ENCODE measurements at places on chromosomes 11 and 22.

DNA sequence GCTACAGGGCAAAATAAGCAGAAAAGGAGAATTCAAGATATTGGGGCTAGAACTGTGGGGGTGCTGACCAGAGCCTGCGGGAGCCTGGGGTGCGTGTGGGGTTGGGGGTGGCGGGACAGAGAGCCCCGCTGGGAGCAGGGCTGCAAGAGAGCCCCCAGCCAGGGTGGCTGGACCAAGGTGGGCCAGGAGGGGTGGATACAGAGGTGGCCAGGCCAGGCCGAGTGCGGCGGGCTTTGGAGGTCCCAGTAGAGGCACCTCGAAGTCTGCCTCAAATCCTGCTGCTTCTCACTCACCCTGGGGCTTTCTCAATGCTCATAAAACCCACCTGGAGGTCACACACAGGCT is 16.9 kb upstream of the MUC5B start:
- DNase-seq: no peak

- DNase-seq: no peak
Measured at GRCh38 chr11:59102259-59102765, 4.7 kb upstream of the FAM111B start.

DNA sequence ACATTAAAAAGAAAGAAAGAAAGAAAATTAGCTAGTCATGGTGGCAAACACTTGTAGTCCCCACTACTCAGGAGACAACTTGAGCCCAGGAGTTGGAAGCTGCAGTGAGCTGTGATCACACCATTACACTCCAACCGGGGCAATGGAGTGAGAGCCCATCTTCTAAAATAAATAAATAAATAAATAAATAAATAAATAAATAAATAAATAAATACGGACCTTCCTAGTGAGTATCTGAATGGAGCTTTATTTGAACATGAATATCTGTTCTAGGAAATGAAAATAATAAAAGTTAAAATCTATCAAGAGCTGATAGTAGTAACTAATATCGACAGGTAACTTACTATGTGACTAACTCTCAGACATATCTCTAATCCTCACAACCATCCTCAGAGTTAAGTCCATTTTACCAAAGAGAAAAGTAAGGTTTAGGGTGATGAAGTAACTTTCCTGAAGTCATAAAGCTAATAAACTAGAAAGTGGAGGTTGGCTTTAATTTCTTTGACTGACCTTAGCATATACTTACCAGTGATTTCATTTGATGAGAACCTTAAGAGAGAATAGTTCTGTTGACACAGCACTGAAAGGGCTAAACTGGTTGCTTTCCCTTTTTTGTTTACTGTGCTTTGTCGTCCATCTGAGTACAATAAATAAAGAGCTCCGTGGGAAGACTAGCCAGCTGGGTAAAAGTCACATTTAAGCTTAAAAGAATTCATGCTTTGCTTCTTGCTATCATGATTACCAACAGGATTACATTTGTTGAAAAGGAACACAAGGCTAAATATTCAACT is 22.4 kb downstream of the ENTHD1 start:
- DNase-seq: no peak

DNA sequence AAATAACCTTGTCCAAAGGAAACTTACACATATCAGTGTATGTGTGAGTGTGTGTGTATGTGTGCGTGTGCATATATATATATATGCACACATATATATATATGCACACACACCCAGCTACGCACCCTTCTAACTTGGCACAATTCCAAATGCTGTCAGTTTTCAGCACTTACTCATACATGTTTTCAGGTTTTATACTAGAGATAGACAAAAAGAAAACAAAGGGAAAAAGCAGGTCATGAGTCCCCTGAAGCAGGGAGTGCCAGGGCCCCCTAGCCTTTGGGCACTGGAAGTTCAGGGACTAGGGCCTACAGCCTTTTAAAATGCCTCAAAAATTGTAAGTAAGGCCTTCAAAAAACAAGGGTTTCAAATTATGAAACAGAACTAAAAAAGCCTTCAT is 265.4 kb downstream of the CADM1 start:
- no peak for DNase-seq

DNA sequence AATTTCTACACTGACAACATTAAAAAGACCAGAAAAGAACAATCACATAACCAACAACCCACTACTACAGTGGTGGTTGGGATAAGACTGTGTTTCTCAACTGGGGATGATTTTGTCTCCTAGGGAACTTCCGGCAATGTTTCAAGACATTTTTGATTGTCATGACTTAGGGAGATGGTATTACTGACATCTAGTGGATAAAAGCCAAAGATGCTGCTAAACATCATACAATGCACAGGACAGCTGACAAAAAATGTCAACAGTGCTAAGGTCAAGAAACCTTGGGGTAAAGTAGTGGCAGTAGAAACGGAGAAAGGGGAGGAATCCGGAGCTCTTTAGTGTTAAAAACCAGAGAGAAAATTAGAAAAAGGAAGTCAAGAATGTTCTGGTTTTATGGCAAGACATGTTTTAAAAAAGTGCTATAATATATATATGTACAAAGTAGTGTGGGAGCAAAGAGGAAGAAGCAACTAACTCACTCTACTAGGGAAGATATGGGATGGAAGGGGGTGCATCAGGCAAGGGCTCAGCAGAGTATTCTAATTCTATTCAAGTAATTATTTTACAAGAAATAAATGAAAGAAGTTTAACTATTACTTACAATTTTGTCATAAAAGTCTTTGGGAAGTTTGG is 37.2 kb downstream of the CKAP5 start:
- DNase-seq: no peak

DNA sequence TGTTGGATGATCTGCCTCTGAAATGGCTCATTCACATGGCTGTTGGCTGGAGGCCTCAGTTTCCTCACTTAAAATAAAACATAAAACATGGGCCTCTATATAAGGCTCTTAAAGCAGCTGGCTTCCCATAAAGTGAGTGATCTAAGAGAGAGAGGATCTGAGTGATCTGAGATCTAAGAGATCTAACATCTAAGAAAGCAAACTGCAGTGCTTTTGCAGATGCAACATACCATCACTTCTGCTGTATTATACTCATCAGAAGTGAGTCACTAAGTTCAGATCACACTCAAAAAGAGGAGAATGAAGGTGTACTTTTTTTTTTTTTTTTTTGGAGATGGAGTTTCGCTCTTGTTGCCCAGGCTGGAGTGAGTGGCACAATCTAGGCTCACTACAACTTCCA is 18.1 kb upstream of the HSPA8 start:
- DNase-seq: no peak

DNA sequence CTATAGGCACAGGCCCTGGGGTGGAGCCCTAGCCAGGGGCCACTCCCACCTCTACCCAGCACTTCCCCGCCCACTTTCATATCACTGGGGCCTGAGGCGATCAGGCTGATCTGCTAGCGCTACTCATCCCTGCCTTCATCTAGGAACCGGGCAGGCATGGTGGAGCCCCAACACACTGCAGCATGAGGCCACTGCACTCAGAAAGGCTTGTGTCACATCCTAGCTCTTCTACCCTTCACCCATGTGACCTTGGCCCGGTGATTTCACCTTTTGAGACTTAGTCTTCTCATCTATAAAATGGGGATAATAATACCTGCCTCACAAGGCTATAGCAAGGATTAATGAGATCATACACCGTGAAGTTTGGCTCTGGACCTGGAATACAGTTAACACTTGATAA is 18.1 kb upstream of the GDPD5 start:
- DNase-seq: no peak

GRCh38 chr22:48426466-48427380 is 1401.0 kb downstream of the BRD1 start:
- no peak for DNase-seq

GRCh38 chr11:1310318-1310687 is 871 bp upstream of the TOLLIP start:
- no peak for DNase-seq

- DNase-seq: no peak
Measured at GRCh38 chr11:47499614-47500013, 50.7 kb upstream of the RAPSN start.

GRCh38 chr11:94766713-94767206 is 1.4 kb upstream of the AMOTL1 start:
- no peak for DNase-seq

DNA sequence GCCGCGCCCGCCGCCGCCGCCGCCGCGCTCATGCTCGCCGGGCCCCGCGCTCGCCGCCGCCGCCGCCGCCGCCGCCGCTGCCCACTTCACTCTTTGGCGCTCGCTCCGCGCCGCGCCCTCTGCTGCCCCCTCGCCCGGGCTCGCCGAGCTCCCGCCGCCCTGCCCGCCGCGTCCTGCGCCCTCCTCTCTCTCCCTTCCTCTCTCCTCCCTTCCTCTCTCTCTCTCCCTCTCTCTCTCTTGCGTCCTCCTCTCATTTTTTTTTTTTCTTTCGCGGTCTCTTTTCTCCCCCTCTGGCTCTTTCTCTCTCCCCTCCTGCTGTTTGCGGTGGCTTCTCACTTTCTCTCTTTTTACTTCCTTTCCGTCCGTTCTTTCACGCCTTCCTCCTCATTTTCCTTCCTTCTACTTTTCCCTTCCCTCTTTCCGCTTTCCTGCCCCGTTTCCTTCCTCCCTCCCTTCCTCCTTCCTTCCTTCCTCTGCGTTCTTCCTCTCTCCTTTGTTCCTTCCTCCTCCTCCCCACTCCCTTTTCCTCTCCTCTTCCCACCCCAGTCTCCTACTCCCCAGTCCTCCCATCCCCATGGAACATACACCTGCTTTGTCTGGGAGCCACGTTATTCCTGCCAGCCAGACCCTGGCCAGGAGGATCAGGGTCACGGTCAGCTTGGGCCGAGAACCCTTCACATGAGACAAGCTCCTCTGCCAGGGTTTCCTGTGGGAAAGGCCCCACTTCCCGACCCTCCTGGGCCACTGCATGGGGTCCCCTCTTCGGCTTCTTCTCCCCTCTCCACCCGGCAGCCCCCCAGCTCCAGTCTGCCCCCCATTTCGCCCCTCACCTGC is 19.3 kb upstream of the SHISAL1 start:
- no peak for DNase-seq

GRCh38 chr11:12122083-12122482 is 11.7 kb downstream of the MICAL2 start:
- DNase-seq: no peak

DNA sequence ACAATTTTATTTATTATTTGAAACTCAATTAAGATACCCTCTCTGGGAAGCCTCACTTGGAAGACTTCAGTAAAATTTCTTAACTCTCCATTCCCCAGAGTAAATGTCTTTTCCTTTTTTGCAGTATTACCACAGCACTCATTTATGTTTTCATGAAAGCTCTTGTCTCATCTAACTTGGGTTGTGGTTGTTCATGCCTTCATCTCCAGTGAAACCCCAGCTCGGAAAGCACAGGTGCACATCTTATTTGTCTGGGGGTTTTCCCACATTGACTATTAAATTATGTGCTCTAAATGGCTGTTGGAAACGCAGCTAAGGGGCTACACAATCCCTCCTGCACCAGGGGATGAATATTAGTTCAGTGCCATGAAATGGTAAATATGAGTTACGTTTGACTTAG is 954.2 kb upstream of the RAG2 start:
- DNase-seq: no peak

DNA sequence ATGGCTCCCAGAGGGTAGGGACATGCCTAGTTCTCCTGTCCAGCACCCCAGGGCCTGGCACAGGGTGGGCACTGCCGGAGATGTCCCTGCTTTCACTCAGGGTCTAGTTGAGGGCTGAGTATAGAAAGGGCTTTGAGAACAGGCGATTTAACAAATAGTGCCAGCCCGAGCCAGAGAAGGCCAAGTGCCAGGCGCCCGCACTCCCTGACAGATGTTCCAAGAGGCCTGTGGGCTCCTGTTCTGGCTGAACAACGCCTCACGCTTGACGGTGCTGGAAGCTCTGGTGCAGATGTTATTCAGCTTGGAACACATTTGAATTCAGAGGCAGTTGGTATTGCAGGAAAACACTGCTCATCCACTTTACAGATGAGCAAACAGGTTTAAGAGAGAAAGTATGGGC is 46.5 kb downstream of the NFAM1 start:
- no peak for DNase-seq

DNA sequence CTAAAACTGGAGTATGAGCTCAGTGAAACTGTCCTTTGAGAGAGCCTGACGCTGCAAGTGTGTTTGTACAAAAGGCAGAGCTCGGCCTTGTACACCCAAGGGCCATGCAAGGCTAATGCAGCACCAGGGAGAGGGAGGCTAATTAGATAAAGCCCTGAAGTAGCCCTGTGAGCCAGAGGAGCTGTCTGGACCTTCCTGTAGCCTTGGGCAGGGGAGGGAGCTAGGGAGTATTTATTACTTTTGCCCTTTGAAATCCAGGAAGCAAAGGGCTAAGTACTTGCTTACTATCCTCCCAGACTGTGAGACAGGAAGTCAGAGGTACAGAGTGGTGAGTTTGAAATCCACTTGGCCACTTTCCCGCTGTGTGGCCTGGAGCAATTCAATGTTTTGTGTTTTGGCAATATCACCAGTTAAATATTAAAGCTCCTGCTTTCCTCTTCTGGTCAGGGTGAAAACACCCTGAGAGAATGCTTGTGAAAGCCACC is 10.2 kb upstream of the LDHA start:
- DNase-seq: no peak

DNA sequence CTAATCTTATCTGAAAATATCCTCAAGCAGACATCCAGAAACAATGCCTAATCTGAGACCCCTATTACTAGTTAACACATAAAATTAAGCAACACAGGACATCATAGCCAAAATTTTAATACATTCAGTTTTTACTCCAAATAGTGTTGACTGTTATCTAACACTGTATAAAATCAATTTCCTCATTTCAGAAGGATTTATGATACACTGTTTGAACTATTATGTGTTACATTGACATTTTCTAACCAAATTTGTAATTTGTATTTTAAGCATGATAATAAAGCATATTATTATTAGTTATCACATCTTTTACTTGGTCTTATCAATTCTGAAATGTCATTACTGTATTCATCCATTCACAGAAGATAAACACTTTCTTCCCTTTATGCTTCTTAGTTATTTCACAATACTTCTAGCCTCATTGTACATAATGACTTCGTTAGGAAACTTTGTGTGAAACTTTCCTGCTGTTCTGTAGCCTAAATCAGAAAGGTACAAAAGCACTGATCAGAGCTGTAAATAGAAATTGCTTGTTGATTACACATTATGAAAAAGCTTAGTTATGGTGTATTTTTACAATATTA is 1248.9 kb downstream of the JRKL start:
- DNase-seq: no peak

- no peak for DNase-seq
Measured at GRCh38 chr11:76266286-76267100, 60.2 kb upstream of the WNT11 start.

DNA sequence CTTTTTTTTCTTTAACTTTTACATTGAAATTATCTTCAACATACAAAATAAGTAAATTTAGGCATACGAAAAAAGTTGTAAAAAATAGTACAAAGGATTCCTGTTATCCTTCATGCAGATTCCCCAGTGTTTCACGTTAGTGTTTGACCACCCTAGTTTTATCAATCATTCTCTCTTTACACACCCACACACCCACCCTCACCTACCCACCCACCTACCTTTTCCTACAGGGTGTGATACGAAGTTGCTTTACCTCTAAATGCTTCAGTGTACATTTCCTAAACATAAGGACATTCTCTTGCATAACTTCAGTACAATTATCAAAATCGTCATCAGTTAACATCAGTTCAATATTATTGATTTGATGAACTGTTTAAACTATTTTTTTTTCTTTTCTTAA is 37.0 kb downstream of the HIPK3 start:
- no peak for DNase-seq

Data from stimulated activated CD8-positive, alpha-beta memory T cell treated with anti-CD3 and anti-CD28 coated beads, Interleukin-4, amount 100 ng/mL, for 4 hours (primary cell).